Stimulated activated CD4-positive, alpha-beta T cell treated with anti-CD3 and anti-CD28 coated beads, Interleukin-15, amount 100 ng/mL, for 24 hours (primary cell): ENCODE measurements at places on chromosomes 13 and 19.

DNA sequence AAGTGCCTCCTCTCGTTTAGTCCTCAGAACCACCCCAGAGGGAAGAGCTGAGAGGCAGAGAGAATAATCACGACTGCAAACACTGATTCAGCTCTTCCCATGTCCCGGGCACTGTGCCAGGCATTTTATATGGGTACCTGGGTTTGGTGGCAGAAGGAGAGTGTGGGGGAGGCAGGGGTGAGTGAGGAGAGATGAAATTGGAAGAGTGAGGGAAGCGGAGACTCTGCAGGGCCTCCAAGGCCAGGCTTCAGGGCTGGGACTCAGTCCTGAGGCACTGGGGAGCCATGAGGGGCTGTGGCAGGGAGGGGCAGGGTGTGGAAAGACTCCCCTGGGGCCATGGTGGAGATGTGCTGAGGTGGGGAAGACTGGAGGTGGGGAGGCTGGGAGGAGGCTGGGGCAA lies 8.7 kb downstream of the SYNGR4 start:
- no peak for DNase-seq

DNA sequence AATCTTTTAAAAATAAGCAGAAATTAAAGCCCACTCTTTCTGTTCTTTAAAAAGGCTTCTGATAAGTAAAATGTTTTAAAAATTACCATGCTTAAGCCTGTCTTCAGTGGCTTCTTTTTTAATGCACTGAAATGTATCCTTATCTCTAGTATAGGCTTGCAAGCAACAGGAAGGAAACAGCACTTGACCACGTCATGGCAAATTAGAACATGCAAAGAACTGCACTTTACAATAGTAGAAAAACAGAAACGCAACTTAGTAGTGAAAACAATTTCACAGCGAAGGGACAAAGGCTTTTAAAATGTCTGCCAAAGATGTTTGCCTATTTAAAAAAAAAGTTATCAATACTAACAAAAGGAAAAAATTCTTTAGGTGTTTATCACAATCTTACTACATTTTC lies 36.3 kb downstream of the ELF1 start:
- DNase-seq: peak; percentile 61

DNA sequence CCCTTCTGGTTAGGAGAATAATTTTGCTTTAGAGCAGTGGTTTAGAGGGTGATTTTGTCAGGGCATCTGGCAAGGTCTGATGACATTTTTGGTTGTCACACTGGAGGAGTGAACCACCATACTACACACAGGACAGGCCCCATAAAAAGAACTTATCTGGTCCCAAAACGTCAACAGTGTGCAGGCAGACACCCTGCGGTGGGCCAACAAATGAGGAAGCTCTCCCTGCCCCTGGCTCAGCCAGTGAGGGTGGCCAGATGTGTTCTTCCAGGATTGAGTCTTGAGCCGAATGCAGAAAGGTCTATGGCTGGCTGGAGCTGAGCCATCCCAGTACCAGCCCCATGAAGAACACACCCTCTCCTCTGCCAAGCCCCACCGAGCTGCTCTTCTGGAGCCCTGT lies 149.2 kb downstream of the MIPEP start:
- DNase-seq: no peak

- no peak for DNase-seq
These were observed 25.6 kb downstream of the DHRS12 start for GRCh38 chr13:51778392-51778791.

DNA sequence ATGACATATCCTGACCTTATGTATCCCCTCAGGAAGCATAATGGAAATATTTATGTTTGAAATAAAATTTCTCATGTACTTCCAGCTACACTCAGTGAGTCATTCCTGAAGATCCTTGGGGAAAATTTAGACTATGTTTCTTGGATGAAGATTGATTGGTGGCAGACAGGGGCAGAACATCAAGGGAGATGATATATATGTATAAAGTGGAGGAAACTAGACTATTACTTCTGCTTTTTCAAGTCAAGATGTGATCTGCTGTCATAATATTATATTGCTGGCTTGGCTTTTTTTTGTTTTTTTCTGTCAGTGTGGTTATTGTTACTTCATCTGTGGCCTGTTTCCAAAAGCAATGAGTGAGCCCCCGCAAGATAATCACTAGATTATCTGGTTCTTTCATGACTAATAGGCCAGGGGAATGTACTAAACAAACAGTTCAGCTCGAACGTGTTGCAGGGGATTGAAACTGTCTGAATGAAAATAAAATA lies 87.2 kb upstream of the TNFSF11 start:
- DNase-seq: no peak

DNA sequence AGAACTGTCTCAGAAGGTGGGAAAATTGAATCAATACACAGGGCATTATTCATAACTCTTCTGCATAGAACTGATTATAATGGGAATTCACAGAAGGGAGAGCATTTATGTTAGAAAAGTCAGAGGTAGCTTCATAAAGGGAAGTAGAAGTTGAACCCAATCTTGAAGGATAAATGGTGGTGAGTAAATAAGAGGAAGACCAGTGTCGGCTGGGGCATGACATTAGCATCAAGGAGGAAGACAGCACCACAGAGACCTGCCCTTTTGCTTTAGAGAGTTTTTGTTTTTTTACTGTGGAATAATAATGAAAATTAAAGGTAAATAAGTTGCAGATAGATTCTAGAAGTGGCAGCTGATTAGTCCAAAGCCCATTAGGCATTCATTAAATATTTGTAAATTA lies 21.9 kb downstream of the CDC16 start:
- no peak for DNase-seq

GRCh38 chr19:17720440-17720839 lies 1.2 kb downstream of the MAP1S start:
- DNase-seq: peak; percentile 25

- no peak for DNase-seq
These were observed 1280.0 kb downstream of the EFNB2 start for GRCh38 chr13:105255472-105255871.

GRCh38 chr19:28428663-28429348 lies 784.1 kb downstream of the UQCRFS1 start:
- no peak for DNase-seq

DNA sequence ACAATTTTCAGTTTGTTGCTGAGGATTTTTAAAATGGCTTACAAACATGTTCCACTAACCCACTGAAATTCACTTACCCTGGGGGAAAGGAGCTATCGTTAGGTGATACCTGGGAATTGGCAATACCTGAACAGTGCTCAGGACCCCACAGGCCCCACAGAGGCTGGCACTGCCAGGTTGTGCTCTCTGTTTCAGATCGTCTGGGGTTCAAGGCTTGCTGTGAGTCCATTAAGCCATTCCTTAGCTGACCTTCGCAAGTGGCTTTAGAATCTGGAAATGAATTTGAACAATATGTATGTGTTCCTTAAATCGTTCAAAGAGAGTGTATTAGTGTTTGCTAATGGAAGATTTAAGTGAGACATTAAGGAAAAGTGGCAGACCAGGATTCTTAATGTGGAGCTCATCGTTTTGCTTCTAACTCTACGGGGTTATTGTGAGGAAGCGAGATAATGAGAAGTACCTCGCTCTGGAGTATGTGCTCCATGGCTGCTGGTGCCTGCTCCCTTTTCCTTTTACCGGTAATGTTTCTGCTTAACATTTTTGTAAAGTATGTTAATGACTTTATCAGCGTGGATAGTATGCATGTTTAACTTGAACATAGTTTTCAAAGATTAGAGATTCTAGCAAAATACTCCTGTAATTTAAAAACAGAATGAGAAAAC lies 13.6 kb downstream of the KLF5 start:
- DNase-seq: no peak
